H1 (cell line): ENCODE measurements at places on chromosomes 2 and 18. TPM values are rescaled to one million over a fixed set of nuclear protein-coding genes. Genes with fewer than 3 reads are reported as not detected.

ELOA2 gene
- total RNA-seq, result not detected in 2 replicates

GRCh38 chr2:152038441-152038958 is 60.3 kb downstream of the CACNB4 start:
- no peak for DNase-seq

GRCh38 chr2:11771971-11772615 is 25.7 kb downstream of the LPIN1 start:
- DNase-seq, result no peak

- DNase-seq, result no peak
These were observed 91.7 kb downstream of the KLF7 start for GRCh38 chr2:207073801-207074678.

MOGAT1 gene
- total RNA-seq, result 0.31 and 0.67 TPM in 2 replicates

DNA sequence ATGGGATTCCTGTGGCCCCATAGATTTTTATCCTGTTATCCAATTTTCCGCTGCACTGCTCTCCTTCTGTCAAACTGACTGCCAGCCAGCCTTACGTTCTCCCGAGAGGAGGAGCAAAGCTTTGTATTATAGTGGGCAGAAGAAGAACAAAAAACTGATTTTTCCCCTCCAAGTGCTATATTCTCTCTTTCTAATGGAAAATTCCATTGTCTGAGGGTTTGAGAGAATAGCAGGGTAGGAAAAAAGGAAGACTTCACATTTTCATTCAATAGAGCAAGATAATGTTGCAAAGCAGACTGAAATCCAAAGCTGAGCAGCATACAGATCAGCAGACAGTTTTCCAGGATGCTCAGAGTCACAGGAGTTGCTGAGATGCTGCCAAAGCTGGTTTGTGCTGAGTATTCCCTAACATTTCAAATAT is 238.0 kb downstream of the UBE2E3 start:
- no peak for DNase-seq

EML6 gene
- total RNA-seq, result 1.6 and 2.9 TPM in 2 replicates

GRCh38 chr2:74099271-74099670 is 48.4 kb downstream of the BOLA3 start:
- no peak for DNase-seq

FBLN7 gene
- total RNA-seq, result 0.30 and 0.82 TPM in 2 replicates

DNA sequence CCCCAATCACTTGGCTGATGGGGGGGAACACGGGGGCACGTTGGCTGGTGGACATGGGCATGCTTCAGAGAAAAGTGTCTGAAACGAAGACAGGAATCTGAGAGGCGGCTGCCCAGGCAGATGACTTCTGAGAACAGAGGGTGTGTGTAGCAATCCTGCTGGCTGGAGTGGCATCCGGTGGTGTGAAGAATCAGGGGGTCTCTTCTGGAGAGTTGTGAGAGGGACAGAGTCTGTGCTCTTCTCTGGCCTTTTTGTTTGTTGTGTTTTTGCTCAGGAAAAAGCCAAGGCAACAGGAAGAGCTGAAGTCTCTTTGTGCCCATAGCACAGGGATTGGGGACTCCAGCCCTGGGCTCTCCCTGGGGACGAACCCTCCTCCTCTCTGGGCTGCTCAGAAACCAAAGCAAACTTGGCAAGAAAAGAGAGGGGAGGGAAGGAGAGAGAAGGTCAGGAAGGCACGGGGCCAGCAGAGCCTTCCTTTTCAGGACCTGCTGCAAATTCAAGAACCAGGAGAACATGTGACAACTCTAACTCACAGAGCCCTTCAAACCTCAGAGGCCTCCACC is 97.0 kb upstream of the SMAD2 start:
- DNase-seq, result no peak

TXNDC2 gene
- total RNA-seq, result 0.09 TPM in 1 of 2 replicates, not detected in the other

DNA sequence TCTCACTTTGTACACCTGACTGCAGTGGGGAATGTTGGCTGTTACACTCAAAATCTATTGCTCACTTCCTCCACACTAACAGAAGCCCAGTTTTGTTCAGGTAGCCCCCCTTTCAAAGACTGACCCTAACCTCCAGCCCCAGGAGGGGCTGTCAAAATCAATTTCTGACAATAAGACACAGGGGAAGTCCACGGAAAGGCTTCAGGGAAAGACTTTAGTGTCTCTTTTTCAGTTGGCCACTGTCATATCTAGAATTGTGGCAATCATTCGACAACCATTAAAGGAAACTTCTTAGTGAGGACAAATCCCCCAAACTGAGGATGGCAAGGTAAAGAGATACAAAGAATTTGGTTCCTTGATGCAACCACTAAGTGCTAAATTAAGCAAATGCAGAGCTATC is 59.0 kb downstream of the BARD1 start:
- no peak for DNase-seq

GRCh38 chr18:44541159-44541558 is 139.5 kb upstream of the SETBP1 start:
- no peak for DNase-seq

PRKAG3 gene
- not detected in 2 replicates for total RNA-seq

DNA sequence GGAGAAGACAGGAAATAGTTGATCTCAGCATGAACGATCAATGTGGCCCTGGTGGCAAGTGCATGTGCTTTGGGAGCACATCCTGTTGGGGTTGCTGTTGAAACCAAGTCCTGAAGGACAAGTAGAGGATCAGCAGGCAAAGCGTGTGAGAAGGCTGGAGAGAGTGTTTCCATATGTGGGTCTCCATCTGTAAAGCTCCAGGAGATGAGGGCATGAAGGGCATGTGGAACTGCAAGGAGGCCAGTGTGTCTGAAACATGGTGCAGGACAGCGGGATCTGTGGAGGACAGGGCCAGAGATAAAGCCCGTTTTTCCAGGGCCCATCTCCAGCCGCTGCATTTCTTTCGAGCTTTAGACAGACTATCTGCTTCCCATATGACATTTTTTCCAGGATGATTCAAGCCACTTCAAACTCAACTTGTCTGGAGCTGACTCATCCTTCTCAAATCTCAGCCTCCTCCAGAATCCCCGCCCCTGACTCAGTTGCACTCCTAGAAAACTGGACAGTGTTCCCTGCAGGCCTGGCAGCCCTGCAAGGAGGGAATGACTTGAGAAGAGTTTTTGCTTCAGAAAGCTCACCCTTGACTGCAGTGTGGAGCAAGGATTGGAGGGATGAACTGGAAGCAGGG is 226.1 kb downstream of the VAPA start:
- DNase-seq, result no peak

SMAD2 gene
- 124 and 132 TPM in 2 replicates for total RNA-seq

MC2R gene
- not detected in 2 replicates for total RNA-seq

- no peak for DNase-seq
These were observed 50.5 kb downstream of the CCDC85A start for GRCh38 chr2:56234241-56234640.

SOCS6 gene
- total RNA-seq, result 20.7 and 22.9 TPM in 2 replicates

SLC4A5 gene
- total RNA-seq, result 0.52 and 0.86 TPM in 2 replicates

DNA sequence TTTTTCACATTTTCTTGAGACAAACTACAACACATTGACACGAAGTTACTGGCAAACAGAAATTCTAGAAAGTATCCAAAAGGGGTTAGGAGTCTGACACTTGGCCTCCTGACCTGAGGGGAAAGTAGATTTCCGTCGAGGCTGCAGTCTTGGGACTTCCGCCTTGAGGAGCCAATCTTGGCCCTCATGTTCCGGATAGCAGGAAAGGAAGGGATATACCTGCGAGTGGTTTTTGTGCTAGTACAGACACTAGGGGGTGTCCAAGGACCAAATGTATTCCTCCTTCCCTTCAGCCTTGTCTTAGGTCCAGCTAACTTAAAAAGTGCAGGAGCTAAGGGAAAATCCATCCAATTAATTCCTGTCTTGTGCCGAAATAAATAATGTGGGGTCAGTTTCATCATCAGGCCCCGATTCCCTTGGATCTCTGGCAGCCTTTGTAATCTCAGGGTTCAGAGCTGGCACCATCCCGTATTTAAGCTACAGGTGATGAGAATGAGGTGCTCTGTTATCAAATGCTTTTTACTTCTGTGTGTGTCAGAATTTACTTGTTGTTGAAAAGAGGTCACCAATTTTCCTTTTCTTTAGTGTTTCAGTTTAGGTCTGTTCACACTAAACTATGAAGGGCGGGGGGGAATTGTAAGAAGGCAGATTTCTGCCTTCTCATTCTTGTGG is 330.2 kb upstream of the FANCL start:
- peak; percentile 44 for DNase-seq

GRCh38 chr2:68391869-68392268 is 26.8 kb downstream of the PLEK start:
- DNase-seq, result no peak

DNA sequence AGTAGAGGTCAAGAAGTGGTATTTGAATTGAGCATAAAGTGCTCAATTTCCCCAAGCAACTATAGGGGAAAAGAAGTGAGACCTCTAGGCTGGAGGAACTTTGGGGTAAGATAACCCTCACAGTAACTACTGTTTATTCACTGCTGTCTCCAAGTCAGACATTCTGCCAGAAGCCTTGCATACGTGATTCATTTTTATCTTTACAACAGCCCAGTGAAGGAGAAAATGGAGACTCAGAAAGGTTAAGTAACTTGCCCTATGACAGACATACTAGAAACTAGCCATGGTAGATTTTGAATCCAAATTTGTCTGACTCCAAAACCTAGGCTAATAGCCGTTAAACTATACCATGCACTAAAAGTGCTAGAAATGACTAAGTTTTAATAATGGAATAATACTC is 28.4 kb downstream of the DNAJC10 start:
- no peak for DNase-seq

DNA sequence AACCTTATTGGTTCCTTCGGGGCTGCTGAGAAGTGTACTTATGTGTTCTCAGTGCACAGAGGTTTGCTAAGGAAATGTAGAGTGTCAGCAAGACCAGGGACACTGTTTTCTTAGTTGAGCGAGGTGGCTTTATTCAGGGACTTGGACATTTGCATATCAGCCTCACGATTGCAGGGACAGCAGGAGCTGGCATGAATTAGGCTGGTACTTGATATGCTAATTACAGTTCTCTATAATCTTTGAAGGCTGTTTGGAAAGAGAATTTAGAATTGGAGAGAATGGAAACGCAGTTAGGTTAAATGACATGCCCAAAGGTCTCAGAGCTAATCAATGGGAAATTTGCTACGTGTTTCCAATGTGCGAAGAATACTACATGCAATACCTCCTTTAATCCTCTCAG is 18.7 kb upstream of the MTCL1 start:
- no peak for DNase-seq

GRCh38 chr18:27377251-27377650 is 192.1 kb upstream of the CHST9 start:
- no peak for DNase-seq

COA5 gene
- 22.1 and 24.7 TPM in 2 replicates for total RNA-seq

GRCh38 chr2:54503192-54503591 is 47.1 kb downstream of the SPTBN1 start:
- no peak for DNase-seq

SCTR gene
- not detected in 2 replicates for total RNA-seq

DNA sequence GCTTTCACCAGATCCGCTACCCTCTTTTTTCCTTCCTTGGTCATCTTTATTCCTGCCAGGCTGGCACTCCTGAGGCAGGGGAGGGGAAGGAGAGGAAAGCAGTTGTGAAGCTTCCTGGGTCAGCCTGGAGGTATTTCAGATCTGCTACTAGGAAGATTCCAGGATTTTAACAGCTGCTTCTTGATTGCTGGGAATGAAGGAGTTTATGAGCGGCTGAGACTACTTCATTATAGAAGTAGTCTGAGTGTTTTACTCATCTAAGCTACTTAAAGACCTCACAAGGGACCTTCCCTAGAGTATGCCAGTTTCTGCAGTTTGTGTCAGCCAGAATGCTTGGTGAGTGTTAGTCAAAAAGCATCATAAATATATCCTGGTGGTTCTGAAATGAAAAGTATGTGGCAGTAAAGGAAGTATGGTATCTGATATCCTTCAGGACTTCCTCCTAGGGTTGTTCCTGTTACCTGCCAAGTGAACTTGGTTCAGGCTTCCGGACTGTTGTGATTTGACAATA is 1.9 kb downstream of the TANC1 start:
- no peak for DNase-seq

CERS6 gene
- total RNA-seq, result 28.2 and 28.3 TPM in 2 replicates

FOXD4L1 gene
- total RNA-seq, result not detected in 2 replicates

DNA sequence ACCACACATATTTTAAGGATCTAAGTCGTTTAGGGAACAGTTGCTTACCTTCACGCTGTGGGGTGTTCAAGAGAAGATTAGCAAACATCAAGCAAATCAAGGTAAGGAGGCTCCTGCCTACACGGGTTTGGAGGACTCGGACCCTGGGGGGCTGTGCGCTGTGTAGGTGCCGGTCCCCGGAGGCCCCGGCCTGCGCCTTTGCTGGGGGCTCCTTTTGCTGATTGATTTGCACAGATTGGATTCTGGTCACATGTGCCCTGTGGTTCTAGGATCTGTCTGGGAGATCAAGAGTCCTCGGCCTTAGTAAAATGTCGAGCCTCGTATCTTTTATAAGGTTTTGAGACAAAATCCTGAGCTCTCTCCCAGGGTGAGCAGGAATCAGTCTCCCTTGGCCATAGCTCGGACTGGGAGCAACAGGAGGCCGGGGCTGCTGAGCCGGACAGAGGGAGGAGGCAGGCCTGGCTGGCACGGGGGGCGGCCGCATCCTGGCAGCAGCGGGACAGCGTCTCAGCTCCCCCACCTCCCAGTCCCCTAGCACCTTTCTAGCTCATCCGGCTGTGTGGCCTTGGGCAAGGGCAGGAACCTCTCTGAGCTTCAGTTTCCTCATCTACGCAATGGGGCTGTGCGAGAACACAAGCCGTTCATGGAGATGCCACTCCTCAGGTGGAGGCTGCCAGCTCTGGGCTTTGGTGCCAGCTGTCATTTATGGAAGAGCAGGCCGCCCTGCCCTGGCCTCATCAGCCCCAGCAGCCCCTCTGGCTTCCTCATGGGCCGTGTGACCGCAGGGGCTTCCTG is 147.2 kb downstream of the MBP start:
- no peak for DNase-seq

CELF4 gene
- 3.3 and 3.4 TPM in 2 replicates for total RNA-seq

SPDYA gene
- 0.27 and 0.35 TPM in 2 replicates for total RNA-seq

GRCh38 chr18:79882522-79883241 is 68.8 kb downstream of the SLC66A2 start:
- DNase-seq, result no peak

MARCO gene
- not detected in 2 replicates for total RNA-seq

CYP1B1 gene
- total RNA-seq, result 4.7 and 5.7 TPM in 2 replicates

GRCh38 chr2:59733970-59734369 is 819.5 kb downstream of the BCL11A start:
- DNase-seq, result no peak

GRCh38 chr2:110143982-110144381 is 28.4 kb upstream of the MALL start:
- DNase-seq, result no peak

- peak; percentile 73 for DNase-seq
These were observed 945.0 kb upstream of the CRIM1 start for GRCh38 chr2:35410431-35411061.

DNA sequence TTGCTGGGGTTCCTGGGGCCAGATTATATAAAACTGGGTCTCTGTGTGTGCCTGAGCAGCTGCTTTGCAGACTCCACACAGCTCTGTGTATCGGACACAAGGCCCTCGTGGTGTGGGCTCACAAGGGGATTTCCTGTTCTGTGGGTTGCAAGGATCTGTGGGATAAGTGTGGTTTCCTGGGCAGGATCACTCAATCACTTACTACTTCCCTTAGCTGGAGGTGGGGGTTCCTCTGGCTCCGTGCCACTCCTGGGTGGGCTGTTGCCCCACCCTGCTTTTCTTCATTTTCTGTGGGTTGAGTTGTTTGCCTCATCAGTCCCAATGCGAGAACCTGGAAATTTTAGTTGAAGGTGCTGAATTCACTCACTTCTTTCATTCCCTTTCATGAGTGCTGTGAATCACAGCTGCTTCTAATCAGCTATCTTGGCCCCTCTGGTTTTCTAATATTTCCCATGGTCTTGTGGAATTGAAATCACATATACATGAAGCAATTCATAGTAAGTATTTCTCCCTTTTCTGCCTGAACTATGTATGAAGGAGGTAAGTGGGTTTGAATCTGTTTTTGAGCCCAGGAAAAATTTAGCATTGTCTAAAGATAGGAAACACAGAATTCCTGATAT is 196.3 kb downstream of the DCDC2C start:
- DNase-seq, result no peak
